Cardiac ventricle fibroblast (primary cell): ENCODE measurements at places on chromosomes 12 and 14. TPM values are rescaled to one million over a fixed set of nuclear protein-coding genes. Genes with fewer than 3 reads are reported as not detected.

CD4 gene
- 0.49 and 0.75 TPM in 2 replicates for total RNA-seq

LRCOL1 gene
- not detected in 2 replicates for total RNA-seq

PA2G4 gene
- 72.1 and 74.9 TPM in 2 replicates for total RNA-seq

MMP17 gene
- 6.9 and 8.9 TPM in 2 replicates for total RNA-seq

RFX4 gene
- total RNA-seq = not detected in 2 replicates

DNAH10 gene
- total RNA-seq = 0.19 and 0.24 TPM in 2 replicates

GPR84 gene
- not detected in 2 replicates for total RNA-seq

OR4K17 gene
- total RNA-seq = not detected in 2 replicates

A2M gene
- total RNA-seq = 103 and 189 TPM in 2 replicates

MANSC1 gene
- 6.4 and 9.8 TPM in 2 replicates for total RNA-seq

PLA2G1B gene
- not detected in 2 replicates for total RNA-seq

KRT74 gene
- not detected in 2 replicates for total RNA-seq

CLEC9A gene
- not detected in 2 replicates for total RNA-seq
